Fibroblast of the aortic adventitia (primary cell): ENCODE measurements at places on chromosomes 1 and 21.

GRCh38 chr1:42319871-42320484 lies 15.1 kb downstream of the FOXJ3 start:
- no peak for DNase-seq

DNA sequence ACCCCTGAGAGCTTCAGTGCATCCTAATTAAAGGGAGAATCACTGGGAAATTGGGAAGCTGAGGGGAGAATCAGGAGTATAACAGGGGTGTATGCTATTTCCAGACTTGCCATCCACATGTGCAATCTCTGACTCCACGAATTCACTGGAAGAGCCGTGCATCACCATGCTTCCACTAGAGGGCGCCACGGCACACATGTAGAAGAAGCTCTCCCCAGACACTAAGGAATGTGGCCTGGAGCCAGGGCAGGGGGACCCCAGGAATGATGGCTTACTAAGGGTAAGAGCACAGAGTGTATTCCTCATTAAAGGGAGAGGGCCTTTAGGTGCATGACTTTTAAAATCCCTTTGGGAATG lies 81.5 kb downstream of the ABCA4 start:
- peak; percentile 71 for DNase-seq

- peak; percentile 63 for DNase-seq
Measured at GRCh38 chr1:156894711-156895454, 1.4 kb downstream of the PEAR1 start.

DNA sequence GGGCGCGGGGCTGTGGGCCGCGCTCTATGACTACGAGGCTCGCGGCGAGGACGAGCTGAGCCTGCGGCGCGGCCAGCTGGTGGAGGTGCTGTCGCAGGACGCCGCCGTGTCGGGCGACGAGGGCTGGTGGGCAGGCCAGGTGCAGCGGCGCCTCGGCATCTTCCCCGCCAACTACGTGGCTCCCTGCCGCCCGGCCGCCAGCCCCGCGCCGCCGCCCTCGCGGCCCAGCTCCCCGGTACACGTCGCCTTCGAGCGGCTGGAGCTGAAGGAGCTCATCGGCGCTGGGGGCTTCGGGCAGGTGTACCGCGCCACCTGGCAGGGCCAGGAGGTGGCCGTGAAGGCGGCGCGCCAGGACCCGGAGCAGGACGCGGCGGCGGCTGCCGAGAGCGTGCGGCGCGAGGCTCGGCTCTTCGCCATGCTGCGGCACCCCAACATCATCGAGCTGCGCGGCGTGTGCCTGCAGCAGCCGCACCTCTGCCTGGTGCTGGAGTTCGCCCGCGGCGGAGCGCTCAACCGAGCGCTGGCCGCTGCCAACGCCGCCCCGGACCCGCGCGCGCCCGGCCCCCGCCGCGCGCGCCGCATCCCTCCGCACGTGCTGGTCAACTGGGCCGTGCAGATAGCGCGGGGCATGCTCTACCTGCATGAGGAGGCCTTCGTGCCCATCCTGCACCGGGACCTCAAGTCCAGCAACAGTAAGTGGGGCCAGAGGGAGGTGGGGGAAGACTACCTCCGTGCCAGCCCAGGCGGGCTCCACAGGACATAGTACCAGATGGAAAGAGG lies 808 bp downstream of the MAP3K21 start:
- DNase-seq, result no peak
